Globus pallidus (tissue), 1 donor: ENCODE measurements at places on chromosomes 13 and 19.
A peak's percentile ranks its signal among the peaks of the same experiment; 100 is the strongest.

DNA sequence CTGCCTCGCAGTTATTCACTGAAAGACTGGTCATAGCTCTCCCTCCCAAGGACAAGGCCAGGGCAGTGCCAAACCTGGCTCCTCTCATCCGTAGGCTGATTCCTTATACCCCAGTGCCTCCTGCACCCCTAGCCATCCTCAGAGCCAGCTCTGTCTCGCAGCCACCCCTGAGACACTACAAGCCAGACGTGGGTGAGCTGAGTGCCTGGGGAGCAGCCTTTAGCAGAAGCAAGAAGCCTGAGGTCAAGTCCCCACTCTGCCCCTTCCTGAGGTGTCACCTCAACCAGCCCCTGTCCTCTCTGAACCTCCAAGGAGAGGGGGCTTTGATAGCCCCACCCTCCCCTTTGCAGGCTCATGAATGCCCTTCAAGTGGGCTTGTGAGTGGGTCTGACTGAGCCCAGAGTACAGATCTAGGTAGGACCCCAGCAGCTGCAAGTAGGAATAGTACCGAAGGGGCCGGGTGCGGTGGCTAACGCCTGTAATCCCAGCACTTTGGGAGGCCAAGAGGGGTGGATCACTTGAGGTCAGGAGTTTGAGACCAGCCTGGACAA, 14.8 kb upstream of the AKAP8L start:
- DNase-seq, result no peak

DNA sequence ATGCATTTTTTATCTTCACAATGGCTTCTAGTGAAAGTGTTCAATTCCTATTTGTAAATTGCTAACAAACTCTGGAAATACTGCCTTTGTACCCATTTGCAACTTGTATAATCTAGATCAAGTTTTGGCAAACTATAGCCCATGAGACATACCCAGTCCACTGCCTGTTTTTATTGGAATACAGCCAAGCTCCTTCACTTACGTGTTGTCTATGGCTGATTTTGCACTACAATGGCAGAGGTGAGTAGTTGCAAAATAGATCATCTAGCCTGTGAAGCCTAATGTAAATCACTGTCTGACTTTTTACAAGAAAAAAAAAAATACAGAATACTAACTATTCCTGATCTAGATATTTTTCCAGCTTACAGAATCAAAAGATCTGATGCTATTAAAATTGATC, 37.1 kb downstream of the DZIP1 start:
- DNase-seq, result no peak

DNA sequence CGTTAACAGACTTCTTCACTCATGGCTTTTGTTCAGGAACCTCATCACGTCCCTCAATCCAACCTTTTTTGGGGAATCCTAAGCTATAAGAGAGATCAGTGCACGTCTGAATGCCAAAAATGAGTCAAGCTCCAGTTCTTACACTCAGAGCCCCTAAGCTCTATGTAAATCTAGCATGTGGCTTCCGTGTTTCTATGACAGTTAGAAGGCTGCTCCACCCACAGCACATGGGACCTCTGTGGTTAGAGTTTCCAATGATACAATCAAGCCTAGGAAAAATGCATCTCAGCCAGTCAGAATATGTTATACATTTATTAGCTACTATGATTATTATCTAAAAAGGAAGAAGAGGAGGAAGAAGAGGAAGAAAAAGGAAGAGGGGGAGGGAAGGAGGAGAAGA, 135.9 kb downstream of the ENOX1 start:
- DNase-seq, result no peak

DNA sequence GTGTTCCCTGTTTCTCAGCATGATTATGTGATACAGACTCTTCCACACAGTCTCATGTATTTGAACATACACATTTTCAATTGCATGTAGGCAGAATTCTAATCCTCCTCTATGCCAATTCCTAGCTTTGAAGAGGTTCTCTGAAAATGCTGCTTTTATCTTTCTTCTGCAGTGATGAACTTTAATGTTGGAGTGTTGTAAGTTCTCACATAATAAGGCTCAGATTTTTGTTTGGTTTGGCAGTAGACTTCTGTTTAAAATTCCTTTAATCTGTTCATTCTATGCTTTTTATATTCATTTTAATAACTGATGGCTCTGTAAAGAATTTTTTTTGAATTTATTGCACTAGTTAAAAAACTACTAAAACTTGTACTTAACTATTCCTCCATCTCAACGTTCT, 225.8 kb downstream of the GGACT start:
- DNase-seq, result no peak

- peak; percentile 15 for DNase-seq
These were observed 2.6 kb downstream of the VSIG10L start for GRCh38 chr19:51339313-51339686.

DNA sequence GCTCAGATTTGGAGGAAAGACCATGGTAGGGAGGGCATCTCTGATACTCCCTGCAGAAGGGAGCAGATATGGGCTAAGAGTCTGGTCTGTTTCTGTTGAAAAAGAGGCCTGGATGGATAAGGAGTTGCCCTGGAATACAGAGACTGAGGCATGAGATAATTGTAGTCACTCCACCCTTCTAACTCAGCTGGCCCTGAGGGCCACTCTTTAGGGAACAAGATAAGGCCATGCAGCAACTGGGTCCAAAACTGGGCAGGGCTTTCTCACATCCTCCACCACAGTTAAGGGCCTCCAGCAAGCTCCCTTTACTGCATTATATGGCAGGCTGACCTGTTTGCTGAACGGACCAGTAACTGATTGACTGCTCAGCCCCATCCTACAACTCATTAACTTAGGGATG, 1.3 kb downstream of the ZNF749 start:
- DNase-seq, result no peak

- no peak for DNase-seq
These were observed 109.5 kb upstream of the SPATA13 start for GRCh38 chr13:24050796-24051715.

- DNase-seq, result no peak
These were observed 76.3 kb downstream of the MZT1 start for GRCh38 chr13:72651144-72651543.

GRCh38 chr19:35436477-35437405, 11.3 kb upstream of the FFAR2 start:
- DNase-seq, result no peak

GRCh38 chr19:50551034-50551714, 17.1 kb downstream of the LRRC4B start:
- peak; percentile 49 for DNase-seq

- DNase-seq, result no peak
These were observed 123.3 kb upstream of the TMTC4 start for GRCh38 chr13:100797921-100798320.

DNA sequence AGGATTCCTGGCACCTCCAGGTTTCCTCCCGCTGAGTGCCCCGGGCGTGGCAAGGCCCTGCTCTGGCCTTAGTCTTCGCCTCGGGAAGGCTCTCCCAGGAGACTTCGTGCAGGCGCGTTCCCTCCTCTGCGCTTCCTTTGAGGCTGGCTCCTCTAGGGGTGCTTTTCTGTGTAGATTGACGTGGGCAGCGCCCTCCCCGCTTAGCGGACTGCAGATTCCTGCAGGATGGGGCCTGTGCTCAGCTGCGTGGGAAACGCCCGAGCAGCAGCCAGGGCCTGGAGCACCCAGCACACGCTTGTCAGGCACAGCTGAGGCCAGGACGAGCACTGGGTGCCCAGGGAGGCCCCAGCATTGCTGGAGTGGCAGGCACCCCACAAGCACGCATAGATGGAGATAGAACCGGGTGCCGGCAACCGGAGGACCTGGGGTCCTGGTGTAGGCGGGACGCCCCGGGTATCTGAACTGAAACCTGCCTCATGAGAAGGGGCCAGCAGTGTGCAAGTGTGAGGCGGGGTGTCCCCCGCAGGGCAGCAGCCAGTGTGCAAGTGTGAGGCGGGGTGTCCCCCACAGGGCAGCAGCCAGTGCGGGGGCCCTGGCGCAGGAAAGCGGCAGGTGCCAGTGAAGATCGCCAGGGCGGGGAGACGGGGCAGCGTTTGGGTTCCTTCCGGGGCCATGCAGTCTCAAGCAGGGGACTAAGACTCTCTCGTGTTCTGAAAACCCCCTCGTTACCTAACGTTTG, 3.4 kb downstream of the NDUFS7 start:
- DNase-seq, result no peak

GRCh38 chr19:13902993-13903555, 2.8 kb downstream of the BRME1 start:
- no peak for DNase-seq
